Left lung (tissue), 14 donors: ENCODE measurements at places on chromosomes 6 and 20. TPM values are rescaled to one million over a fixed set of nuclear protein-coding genes. Genes with fewer than 3 reads are reported as not detected.

DNA sequence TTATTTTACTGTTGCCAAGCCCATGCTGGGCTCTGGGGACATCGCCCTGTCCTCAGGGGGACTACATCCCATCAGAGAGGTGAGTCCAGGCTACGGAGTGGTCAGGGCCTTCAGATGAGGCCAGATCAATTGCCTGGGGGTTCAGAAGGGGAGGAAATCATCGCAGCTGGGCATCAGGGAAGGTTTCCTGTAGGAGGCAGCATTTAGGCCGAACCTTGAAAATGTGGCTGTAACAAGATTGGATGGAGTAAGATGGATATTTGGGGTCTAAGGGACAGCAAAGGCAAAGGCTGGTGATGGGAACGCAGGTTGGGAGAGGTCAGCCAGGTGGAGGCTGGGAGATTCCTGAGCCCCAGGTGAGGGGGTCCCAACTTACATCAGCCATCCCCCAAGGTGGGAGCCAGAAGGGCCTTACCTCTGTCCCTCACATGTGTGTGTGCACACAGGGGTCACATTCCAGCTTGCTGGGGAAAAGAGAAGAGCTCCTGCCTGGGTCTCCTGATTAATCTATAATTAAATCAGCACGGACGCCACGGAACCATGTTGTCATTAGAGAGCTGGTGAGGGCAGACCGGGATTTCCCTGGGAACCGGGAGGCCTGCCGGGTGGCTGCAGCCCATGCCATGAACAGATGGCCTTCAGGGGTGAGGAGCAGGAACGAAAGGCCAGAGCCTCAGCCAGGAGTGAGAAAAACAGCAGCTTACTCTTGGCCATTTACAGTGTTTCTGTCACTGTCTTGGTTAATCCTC is 30.5 kb upstream of the DLGAP4 start:
- no peaks in the 10 kb centered on the region for H3K4me1 ChIP-seq
- H3K4me3 ChIP-seq = no peak overlapping the region
- no peak overlapping the region for H3K27ac ChIP-seq
- no peaks in the 10 kb centered on the region for H3K36me3 ChIP-seq
- no peak for DNase-seq
- peaks cover 48% of the 10 kb centered on the region for H3K27me3 ChIP-seq

DNA sequence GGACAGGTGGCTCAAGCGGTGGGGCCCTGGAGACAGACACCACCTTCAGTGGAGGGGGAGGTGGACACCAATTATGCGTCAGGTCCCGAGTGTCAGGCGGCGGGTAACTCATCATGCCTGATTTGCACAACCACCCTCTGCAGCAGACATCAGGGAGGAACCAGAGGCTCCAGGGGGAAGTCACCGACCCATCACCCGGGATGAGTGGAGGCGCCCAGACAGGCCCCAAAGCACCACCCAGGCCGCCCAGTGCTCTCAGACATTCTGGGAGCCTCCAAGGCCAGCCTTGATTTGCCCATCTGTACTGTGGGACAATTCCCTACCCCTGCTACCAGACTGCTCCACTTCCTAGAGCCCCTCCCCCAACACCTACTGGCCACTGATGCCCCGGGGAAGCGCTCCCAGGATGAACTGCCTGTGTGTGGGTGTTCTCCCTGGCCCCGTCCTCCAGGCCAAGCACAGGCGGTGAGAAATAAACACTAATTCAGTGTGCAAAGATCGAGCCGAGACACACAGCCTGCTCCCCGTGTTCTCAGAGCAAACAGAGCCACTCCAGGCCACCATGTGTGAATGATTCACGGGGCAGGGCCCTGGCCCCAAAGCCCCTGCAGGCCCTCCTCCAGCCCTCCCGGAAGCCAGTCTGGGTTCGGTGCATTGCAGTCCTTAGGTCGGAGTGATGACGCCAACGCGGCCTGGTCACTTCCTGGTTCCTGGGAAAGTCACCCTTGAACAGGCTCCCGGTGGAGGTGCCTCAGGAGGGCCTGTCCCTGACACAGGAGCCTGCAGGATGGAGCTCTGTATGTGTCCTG is 107.2 kb downstream of the ASXL1 start:
- H3K36me3 ChIP-seq = no peaks in the 10 kb centered on the region
- peak; percentile 36 for DNase-seq

DNA sequence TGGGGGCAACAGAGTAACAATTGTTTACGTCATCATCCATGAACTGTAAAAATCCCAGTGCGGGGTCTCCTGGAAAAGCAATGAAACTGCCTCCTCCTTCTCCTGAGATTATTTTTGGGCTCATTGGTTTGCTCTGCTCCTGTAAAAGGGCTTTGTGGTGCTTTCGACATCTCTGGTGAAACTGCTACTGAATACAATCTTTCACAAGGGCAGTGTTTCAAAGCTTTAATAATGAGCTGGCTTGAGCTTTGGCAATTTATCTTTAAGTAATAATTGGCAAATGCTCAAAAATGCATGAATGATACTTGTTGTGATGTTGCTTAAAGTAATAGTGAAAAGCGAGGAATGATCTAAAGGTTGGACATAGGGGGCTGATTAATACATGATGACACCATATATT is 43.5 kb upstream of the ENPP1 start:
- H3K27ac ChIP-seq = no peak overlapping the region
- H3K27me3 ChIP-seq = no peaks in the 10 kb centered on the region

DNA sequence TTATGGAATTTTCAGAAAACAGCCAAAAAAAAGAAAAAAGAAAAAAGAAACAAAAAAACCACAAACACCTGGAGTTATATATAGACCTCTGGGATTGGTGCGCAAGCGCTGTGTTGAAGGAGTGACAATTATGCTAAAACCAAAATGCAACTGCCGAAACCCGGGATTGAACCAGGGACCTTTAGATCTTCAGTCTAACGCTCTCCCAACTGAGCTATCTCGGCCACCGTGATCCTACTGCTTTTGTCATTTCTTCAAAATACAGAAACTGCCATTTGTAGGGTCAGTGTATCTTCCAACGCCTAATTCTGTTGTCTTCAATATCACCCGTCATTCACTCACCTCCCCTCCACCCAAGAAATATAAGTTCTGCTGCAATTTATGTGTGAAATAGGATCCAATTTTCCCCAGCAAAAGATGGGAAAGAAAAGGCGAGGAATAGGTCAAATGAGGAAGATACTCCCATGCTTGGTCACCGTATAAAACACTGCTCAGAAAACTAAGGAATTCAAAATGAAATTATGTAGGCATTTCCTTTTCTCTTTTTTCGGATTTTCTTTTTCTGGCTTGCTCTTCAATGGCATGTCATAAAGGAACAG is 116.0 kb downstream of the TRIM27 start:
- peaks cover 100% of the 10 kb centered on the region for H3K27me3 ChIP-seq
- DNase-seq = no peak
- no peak overlapping the region for H3K27ac ChIP-seq
- no peaks in the 10 kb centered on the region for H3K4me1 ChIP-seq
- H3K4me3 ChIP-seq = no peak overlapping the region
- no peaks in the 10 kb centered on the region for H3K36me3 ChIP-seq

GRCh38 chr6:69796073-69796641 is 653 bp downstream of the LMBRD1 start:
- H3K27ac ChIP-seq = peak overlapping the region; percentile 88
- H3K27me3 ChIP-seq = no peaks in the 10 kb centered on the region
- H3K4me1 ChIP-seq = no peaks in the 10 kb centered on the region
- no peaks in the 10 kb centered on the region for H3K36me3 ChIP-seq

GRCh38 chr6:65999288-65999791 is 292.3 kb upstream of the EYS start:
- no peak overlapping the region for H3K27ac ChIP-seq
- H3K4me3 ChIP-seq = no peak overlapping the region
- H3K36me3 ChIP-seq = no peaks in the 10 kb centered on the region
- H3K27me3 ChIP-seq = no peaks in the 10 kb centered on the region

- H3K27ac ChIP-seq = no peak overlapping the region
- no peaks in the 10 kb centered on the region for H3K36me3 ChIP-seq
Observed at GRCh38 chr6:36376742-36377141, 10.7 kb downstream of the ETV7 start.

- no peaks in the 10 kb centered on the region for H3K27me3 ChIP-seq
- no peak overlapping the region for H3K4me3 ChIP-seq
- H3K4me1 ChIP-seq = no peaks in the 10 kb centered on the region
- DNase-seq = no peak
Observed at GRCh38 chr20:33539129-33539528, 49.2 kb downstream of the CBFA2T2 start.

- H3K4me1 ChIP-seq = no peaks in the 10 kb centered on the region
- H3K4me3 ChIP-seq = no peak overlapping the region
- no peak for DNase-seq
- H3K36me3 ChIP-seq = no peaks in the 10 kb centered on the region
Observed at GRCh38 chr6:163947276-163947675, 532.8 kb downstream of the QKI start.

DNA sequence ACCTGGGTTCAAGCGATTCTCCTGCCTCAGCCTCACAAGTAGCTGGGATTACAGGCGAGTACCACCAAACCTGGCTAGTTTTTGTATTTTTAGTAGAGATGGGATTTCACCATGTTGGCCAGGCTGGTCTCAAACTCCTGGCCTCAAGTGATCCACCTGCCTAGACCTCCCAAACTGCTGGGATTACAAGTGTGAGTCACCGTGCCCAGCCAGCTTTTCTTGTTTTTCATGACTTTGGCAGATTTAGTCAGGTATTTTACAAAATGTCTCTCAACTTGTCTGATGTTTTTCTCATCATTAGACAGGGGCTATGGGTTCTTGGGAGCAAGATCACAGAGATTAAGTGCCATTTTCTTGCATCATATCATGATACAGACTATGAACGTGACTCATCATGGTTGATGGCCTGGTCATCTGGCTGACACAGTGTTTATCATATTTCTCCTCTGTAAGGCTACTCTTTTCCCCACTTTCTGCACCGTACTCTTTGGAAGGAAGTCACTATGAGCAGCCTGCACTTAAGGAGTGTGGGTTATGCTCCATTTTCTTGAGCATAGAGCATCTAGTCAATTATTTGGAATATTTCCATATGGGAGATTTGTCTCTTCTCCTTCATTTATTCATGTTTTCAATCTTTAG is 67.8 kb downstream of the RNF182 start:
- H3K27ac ChIP-seq = no peak overlapping the region
- no peaks in the 10 kb centered on the region for H3K4me1 ChIP-seq
- no peak for DNase-seq

DNA sequence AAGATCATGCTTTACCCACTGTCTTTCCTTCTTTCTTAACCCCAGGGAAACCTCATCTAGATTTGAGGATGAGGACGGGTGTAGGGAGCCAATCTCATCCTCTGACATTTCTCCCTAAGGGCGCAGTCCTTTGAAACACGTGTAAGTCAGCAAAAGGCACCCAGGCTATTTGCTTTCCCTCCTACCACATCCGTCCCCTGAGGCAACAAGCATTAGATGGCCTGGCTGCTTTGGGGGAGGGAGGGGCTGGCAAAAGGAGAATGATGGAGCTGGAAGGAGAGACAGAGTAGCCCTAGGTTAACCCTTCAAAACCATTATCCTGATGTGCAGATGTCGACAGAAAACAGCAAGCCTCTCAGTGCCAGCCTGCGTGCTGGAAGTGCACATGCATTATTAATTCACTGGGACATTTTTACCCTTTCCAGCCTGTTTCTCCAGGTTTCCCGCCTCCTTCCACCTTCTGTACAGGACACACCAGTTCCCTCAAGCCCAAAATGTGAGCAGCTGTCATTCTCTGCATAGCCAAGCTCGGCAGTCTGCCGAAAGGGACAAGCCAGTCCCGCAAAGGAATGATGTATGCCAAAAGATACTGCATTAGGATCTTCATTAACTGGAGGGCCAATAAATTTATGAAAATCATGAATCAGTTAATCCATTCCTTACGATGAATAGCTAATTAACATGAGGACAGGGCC is 547.2 kb downstream of the CD83 start:
- no peaks in the 10 kb centered on the region for H3K27me3 ChIP-seq
- DNase-seq = no peak
- H3K4me3 ChIP-seq = no peak overlapping the region
- H3K27ac ChIP-seq = no peak overlapping the region
- no peaks in the 10 kb centered on the region for H3K36me3 ChIP-seq
- peaks cover 15% of the 10 kb centered on the region for H3K4me1 ChIP-seq

DNA sequence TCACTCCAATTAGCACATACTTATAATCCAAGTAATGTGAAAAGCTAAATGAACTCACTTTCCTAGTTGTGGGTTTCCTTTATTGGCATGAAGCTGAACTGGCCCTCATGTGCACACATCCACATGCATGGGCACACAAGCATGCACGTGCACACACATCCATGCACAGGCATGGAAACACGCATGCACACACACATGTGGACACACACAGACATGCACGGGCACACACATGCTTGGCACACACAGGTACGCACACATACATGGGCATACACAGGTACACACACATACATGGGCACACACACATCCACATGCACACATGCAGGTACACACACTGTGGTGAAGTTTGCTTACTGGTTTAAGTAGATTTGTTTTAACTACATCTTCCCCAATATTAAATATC is 23.8 kb downstream of the SYNDIG1 start:
- H3K36me3 ChIP-seq = no peaks in the 10 kb centered on the region
- no peaks in the 10 kb centered on the region for H3K4me1 ChIP-seq
- H3K27ac ChIP-seq = no peak overlapping the region
- H3K27me3 ChIP-seq = no peaks in the 10 kb centered on the region

- no peaks in the 10 kb centered on the region for H3K4me1 ChIP-seq
- no peaks in the 10 kb centered on the region for H3K36me3 ChIP-seq
- H3K4me3 ChIP-seq = no peak overlapping the region
- H3K27me3 ChIP-seq = no peaks in the 10 kb centered on the region
- H3K27ac ChIP-seq = no peak overlapping the region
- DNase-seq = no peak
Observed at GRCh38 chr6:91497770-91498169, 910.9 kb upstream of the MAP3K7 start.

LCA5 gene
- 13.8 TPM for polyA plus RNA-seq

- H3K27me3 ChIP-seq = no peaks in the 10 kb centered on the region
- no peaks in the 10 kb centered on the region for H3K36me3 ChIP-seq
- no peak overlapping the region for H3K27ac ChIP-seq
- H3K4me1 ChIP-seq = no peaks in the 10 kb centered on the region
- DNase-seq = no peak
- H3K4me3 ChIP-seq = no peak overlapping the region
Observed at GRCh38 chr6:159359581-159360297, 190.5 kb downstream of the FNDC1 start.

- H3K4me1 ChIP-seq = peaks cover 40% of the 10 kb centered on the region
- H3K36me3 ChIP-seq = peaks cover 6% of the 10 kb centered on the region
- H3K4me3 ChIP-seq = no peak overlapping the region
- H3K27ac ChIP-seq = peak overlapping the region; percentile 97
Observed at GRCh38 chr6:139369568-139370282, 4.7 kb downstream of the CITED2 start.

- H3K4me3 ChIP-seq = no peak overlapping the region
- no peaks in the 10 kb centered on the region for H3K36me3 ChIP-seq
- H3K4me1 ChIP-seq = no peaks in the 10 kb centered on the region
- DNase-seq = no peak
- no peak overlapping the region for H3K27ac ChIP-seq
- peaks cover 16% of the 10 kb centered on the region for H3K27me3 ChIP-seq
Observed at GRCh38 chr20:59765599-59766177, 161.3 kb downstream of the PHACTR3 start.

GRCh38 chr6:35703554-35703953 is 14.8 kb upstream of the FKBP5 start:
- H3K27ac ChIP-seq = no peak overlapping the region
- no peaks in the 10 kb centered on the region for H3K4me1 ChIP-seq
- H3K36me3 ChIP-seq = no peaks in the 10 kb centered on the region
- DNase-seq = no peak
- no peaks in the 10 kb centered on the region for H3K27me3 ChIP-seq
- no peak overlapping the region for H3K4me3 ChIP-seq
